Mucosa of gallbladder (tissue), 1 donor: ENCODE measurements at places on chromosomes 16 and 17. TPM values are rescaled to one million over a fixed set of nuclear protein-coding genes. Genes with fewer than 3 reads are reported as not detected.

Gene GPR139
- not detected for total RNA-seq

Gene PPM1E
- total RNA-seq = 0.17 TPM

Gene MEOX1
- 5.0 TPM for total RNA-seq

Gene SALL1
- total RNA-seq = 1.2 TPM

Gene FNDC8
- total RNA-seq = not detected

DNA sequence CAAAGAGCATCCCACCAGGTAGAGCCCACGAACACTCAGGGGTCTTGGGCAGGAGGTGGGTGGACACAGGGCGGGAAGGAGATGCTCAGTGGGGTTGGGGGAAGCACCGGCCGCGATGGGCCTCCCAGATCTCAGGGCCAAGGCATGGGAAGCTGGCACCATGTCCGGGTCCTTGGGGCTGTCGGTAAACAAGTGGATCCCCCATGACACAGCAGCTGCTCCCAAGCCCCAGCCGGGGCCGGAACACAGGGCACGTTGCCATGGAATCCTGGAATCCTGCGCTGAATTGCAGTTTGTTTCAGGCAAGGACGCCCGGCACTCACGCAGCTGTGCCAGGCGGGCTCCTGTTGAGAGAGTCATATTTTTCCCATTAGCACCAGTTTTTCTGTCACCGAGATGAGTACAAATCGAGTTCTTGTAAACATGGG, 23.0 kb upstream of the CHMP6 start:
- peak; percentile 30 for DNase-seq

Gene PGP
- total RNA-seq = 19.7 TPM

GRCh38 chr17:44071772-44072171, 1.2 kb downstream of the G6PC3 start:
- DNase-seq = no peak

Gene CAPN15
- total RNA-seq = 75.4 TPM

Gene PYDC1
- total RNA-seq = not detected

DNA sequence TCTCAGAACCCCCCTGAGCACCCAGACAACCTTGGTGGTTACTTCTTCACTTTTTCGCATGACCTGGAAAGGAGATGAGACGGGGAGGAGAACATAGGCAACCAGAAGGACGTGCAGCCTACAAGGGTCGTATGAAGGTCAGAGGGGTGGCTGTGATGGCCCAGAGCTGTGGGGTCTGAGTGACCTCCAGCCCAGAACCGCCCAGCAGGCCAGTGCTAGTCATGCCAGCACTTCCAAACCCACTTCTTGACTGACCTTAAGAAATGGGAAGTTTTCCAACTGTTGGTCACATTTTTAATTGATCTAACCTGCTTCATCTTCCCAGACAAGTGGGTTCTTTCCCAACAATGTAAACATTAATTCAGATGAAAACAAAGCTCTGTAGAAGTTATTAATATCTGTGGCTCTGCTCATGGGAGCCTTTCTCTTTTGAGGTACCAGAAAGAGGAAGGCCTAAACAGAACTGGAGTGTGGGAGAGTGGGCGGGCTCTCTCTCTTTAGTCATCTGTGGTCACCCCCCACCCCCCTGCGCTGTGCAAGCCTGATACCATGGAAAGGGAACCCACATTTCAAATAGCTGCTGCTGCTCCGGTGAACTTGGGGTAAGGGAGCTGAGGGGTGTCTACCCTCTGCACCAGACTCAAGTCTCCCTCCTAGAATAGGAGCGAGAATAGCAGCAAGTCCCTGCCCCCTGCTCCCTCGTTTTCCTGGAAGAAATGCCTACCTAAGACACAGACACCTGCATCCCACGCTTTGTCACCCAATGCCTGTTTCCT, 101.6 kb downstream of the RAB11FIP4 start:
- peak; percentile 45 for DNase-seq

DNA sequence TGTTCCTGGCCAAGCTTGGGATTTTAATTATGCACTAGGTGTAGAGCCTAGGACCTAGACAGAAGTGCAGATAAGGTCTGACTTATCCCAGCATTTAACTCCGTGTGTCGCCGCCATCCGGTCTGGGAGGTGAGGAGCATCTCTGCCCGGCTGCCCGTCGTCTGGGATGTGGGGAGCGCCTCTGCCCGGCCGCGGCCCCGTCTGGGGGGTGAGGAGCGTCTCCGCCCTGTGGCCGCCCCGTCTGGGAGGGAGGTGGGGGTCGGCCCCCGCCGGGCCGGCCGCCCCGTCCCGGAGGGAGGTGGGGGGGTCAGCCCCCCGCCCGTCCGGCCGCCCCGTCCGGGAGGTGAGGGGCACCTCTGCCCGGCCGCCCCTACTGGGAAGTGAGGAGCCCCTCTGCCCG, 7.1 kb upstream of the B4GALNT2 start:
- no peak for DNase-seq

DNA sequence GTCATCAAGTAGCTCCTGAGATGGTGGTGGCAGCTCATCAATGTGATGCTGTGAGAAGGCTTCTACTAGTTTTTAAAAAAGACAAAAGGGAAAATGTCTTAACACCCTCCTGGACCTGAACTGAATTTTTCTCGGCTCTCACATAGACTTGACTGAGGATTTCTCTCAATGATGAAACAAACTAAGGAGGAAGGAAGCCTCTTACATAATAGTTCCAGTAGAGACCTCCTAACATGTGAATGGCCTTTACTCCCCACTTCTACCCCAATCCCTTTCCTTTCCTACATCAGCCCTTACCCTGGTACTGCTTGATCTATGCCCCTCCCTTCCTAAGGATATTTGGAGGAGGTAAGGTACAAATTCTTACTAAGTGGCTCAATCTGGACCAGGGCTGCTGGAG, 54.8 kb upstream of the MTMR4 start:
- no peak for DNase-seq

GRCh38 chr17:43958748-43959352, 5.1 kb upstream of the PYY start:
- DNase-seq = no peak

DNA sequence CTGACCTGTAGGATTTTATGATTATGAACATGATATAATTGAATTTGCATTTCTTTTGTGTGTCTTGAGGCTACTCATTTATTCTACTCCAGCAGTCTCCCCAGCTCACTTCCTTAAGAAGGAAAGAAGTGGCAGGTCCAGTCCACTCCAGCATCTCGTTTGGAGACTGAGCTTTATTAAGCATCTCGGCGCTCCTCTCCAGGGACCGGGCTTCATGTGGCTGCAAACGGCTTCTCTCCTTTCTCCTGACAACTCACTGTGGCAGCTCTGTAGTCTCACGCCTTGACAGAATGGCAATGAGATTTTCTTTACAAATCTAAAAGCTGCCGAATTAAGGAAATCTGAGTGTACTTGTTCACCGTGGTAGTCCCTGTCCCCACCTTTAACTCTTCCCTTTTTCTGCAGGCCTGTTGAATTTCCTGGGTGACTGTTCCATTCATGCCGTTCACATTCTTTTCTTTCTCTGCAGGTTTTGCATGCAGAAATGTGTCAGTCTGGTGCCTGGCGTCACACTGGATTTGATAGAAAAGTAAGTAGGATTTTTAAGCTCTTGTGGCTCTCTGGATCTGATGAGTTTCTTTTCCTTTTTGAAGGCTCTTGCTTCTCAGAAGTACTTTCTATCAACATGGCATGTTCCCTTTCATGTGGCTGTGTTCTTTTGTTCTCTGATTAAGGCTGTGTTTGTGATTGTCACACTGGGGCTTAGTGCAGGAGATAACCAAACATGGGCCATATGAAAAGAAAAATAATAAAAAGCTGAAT, 200.5 kb upstream of the CHMP6 start:
- DNase-seq = no peak

Gene TLCD2
- 6.5 TPM for total RNA-seq

DNA sequence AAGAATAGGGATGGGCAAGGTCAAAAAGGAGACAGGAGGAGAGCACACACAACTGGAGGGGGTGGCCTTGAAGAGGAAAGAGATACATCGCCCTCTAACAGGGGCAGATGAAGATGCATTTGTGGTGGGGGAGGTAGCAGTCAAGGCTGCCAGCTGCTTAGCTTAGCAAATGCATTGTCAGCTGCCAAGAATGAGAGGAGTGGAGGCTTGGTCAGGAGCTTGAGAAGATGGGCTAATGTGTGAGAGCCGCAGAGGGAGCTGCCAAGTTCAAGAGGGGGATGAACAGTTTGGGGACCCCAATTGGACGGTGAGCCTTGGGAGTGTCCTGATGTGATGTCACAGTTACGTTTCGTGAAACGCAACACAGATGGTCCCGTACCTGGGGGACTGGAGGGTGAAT, 28.9 kb upstream of the GNA13 start:
- no peak for DNase-seq

Gene SECTM1
- total RNA-seq = 8.5 TPM

DNA sequence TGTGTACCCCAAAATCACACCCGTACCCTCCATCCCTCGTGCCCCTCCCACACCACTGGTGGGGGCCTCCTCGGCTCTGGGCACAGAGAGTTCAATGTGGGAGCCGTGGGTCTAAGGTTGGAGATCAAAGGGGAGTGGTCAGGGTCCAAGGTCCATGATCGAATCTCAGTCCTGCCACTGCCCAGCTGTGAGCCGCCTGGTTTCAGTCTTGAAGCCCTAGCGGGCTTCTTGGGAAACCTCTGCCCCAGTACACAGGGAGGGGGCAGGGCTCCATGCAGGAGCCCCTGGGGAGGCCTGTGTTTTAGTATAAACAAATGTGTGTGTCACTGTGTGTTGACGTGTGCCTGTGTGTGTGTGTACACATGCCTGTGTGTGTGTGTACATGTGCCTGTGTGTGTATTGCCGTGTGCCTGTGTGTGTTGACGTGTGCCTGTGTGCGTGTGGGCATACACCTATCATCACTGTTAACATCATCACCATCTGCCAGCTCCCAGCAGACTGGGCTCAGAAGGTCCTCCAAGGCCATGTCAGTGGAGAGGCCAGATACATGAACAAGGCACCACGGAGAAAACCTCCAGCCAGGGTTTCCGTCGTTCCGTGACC, 26.5 kb upstream of the ZNF469 start:
- DNase-seq = no peak

GRCh38 chr17:59601130-59601529, 18.6 kb upstream of the CLTC start:
- DNase-seq = no peak

GRCh38 chr17:80354336-80354735, 60.6 kb upstream of the ENDOV start:
- no peak for DNase-seq

DNA sequence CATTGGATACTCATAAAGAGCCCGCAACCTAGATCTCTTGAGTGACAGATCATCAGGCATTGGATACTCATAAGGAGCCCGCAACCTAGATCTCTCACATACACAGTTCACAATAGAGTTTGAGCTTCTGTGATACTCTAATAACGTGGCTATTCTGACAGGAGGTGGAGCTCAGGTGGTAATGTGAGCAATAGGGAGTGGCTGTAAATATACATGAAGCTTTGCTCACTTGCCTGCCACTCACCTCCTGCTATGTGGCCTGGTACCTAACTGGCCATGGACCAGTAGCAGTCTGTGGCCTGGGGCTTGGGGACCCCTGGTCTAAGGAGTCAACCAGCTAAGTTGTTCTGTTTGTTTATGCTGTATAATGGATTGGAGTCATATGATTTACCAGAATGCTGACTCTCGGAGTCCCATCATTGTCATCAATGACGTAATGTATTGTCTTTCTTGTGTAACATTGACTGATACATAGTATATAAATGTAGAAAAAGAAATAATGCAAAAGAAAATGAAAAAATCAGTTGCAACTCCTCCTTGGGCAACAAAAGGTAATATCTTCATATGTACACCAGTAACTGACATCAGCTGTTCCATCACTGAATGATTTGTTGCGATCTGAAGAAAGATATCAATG, 17.5 kb downstream of the ABCA9 start:
- no peak for DNase-seq

DNA sequence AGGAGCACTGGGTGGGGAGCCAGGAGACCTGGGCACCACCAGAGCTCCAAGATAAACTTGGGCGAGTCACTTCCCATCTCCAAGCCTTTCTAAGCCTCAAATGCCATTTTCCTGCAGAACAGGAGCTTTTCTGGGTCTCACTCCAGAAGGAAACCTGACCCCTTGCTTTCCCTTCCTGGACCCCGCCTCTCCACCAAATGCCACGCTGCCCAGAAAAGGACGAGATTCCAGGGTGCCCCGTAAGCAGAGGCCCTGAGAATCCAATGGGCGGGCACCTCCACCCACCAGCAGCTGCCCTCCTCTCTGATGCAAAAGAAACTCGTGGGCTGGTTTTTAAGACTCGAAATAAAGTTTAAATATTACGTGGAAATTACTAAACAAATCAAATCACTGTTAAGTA, 31.3 kb downstream of the ZNF423 start:
- no peak for DNase-seq

DNA sequence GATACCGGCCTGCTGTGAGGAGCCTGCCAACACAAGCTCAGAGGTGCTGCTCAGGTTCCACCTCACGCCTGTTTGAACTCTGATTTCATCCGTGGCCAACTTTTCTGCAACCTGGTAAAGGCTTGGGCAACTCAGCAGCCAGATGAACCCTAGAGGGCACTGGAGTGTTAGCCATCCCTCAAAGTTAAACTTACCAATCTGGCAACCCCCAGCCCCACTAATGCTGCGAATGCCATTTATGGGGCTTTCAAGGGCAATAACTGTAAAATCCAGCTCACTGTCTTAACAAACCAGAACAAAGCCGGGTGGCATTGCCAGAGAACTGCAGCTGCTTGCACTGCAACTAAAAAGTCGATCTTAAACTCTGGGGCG, 105.5 kb downstream of the AXIN2 start:
- no peak for DNase-seq

DNA sequence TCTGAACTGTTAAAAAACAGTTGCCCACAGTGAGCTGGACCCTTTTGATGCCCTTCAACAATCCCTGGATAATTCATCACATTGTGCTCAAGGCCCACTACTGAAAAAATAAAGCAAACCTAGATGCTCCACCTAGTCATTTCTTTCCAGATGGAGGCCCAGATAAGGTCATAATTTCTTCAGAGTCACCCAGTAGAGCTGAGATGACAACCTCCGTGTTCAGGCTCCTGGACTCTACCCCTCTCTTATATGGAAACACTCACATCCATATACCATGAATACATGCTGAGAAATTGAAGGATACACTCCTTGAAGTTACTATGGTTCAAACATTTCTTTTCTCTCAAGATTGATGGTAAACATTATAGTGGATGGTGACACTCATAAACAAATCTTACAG, 2.7 kb upstream of the ABCA3 start:
- no peak for DNase-seq

- DNase-seq = no peak
Measured at GRCh38 chr17:38441429-38442061, 13.3 kb downstream of the ARHGAP23 start.

Gene CCDC40
- 13.5 TPM for total RNA-seq

Gene FOXL1
- total RNA-seq = 8.2 TPM

- no peak for DNase-seq
Measured at GRCh38 chr17:29640981-29641642, 18.4 kb upstream of the CORO6 start.

GRCh38 chr17:64111831-64112230, 18.1 kb downstream of the ERN1 start:
- no peak for DNase-seq
